Amniotic stem cell (primary cell): ENCODE measurements at places on chromosomes 5 and 9.

DNA sequence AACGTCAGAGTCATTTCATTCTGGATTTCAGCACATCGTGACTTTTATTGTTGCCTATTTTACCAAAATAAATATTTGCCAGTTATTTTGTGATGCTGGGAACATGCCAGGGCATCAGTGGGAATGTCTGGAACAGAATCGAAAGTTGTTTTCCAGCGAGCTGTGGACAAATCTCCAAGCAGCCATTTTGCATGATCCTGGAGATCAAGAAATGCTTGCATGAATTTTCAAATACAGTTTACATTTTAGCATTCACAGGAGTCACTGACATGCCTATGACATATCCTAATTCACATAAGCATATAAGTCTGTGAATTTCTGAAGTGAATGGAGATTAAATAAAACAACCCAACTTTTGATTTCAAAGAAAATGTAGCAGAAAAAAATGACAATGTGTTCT, 119.4 kb downstream of the VCAN start:
- DNase-seq = no peak

DNA sequence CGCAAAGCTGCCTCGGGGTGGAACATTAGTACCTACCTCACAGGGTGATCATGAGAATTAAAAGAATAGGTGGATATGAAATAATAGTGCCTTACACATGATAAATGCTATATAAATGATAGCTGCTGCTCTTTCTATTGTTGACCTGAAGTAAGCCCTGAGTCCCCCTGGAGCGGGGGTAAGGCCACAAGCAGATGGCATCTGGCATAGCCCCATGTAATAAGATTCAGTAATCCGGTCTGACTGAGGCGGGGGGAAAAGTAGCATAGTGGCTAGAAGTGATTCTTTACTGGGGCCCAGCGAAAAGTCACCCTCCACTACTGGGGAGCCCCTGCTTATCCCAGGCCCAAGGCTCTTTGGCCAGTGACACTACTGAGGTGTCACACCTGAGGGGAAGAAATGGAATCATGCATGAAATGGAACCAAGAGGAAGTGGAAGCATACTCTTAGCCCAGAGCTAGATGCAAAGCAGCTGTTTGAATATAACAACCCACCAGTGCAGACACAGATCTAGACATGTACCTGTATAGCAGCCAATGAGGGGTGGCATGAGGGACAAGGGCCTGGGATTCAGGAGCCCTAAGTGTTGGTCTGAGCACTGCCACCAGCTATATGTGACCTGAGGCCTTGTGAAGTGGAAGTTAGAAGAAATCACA, 16.1 kb upstream of the FGFR4 start:
- DNase-seq = no peak

DNA sequence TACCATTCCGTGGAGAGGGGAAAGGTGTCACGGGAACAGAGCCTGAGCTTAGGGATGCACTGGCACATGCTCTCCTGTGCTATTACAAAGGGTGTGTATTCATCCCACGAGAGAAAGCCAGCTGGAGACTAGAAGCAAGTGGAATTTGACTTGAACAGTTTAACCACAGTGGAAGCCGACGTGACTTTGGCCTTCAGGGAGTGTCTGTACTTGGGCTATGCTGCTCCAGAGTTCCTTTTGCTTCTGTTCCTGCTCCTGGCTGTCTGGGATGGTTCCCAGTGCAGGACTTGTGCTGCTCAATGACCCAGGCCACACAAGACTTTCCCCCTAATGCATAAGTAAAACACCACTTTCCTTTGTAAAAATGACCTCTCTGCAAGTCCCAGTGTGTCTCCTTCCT, 7.9 kb upstream of the NFIL3 start:
- DNase-seq = no peak

- DNase-seq = no peak
These were observed 668.5 kb downstream of the ISL1 start for GRCh38 chr5:52051759-52052158.
